Body of pancreas (tissue), 4 donors: ENCODE measurements at places on chromosomes 11 and 22. TPM values are rescaled to one million over a fixed set of nuclear protein-coding genes. Genes with fewer than 3 reads are reported as not detected.
A peak's percentile ranks its signal among the peaks of the same experiment; 100 is the strongest.

- no peak for DNase-seq
Measured at GRCh38 chr11:73221996-73222395, 3.9 kb downstream of the P2RY2 start.

DNA sequence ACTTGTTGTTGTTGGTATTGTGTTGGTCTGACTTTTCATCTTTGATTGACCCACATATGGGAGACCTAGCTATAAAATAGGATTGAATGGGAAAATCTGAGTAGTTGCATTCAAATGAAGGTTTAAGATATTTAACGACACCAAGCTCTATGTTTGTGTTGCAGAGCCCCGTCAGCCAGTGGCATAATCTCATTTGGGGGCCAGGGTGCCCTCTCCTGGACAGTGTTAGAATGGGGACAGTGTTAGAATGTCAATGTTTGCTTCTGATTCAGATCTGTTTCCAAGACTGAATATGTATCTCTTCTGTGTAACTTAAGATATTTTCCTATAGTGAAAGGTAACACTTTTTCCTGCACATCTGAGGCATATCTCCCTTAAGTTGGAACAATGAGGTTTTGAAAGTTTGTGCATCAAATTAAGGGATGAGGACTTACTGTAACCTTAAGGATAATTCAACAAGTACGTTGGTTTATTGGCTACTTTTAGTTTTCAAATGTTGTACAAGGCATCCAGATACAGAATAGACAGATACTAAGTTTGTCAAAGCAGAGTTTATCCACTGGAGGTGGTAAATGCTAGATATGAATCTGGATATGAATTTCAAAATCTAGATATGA, 5.3 kb upstream of the OR52M1 start:
- peak; percentile 52 for DNase-seq

The OR6T1 gene
- total RNA-seq: not detected

GRCh38 chr22:50089682-50090411, at the start of gene MOV10L1:
MOV10L1 (plus strand) TSS chr22:50090006; CDS start chr22:50090089, 83 bp downstream.
- no peak for DNase-seq

- DNase-seq: peak; percentile 33
Measured at GRCh38 chr22:38153821-38154562, 27.6 kb downstream of the PLA2G6 start.

DNA sequence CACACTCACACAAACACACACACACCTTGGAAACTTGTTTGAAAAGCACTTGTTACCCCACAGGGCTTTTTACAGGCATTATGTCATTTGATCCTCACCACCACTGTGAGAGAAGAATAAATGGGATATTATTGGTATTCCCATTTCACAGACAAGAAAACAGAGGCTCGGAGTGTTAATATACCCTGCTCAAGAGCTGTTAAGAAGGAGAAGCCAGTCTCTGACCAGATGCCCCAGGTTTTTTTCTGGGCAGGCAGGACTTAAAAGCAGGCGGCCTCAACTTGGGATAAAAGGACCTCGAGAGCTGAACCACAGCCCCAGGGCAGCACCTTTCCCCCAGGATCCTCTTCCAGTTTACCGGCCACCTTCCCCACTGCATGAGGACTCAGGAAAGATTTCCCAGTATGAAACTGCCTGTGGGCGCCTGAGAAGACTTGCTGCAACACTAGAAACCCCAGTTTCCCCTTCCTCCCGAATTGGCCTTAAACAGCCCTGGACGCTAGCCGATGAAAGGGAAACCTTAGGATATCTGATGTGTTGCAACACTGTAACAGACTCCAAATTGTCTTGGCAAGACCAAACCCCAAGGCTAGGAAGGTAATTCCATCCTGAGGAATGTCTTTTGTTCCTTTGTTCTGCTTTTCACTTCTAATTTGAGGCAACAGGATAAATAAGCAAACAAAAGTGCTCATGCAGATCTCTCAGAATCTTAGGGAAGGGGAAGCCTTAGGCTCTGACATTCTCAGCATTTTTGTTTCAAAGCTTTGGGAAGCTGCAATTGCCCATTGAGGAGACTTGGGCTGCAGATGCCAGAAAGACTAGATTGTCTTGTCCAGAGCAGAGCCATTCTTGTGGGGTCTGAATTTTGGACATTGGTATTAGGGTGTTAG, 173.5 kb downstream of the TRIM29 start:
- no peak for DNase-seq

The MYEOV gene
- total RNA-seq: 2.3 TPM

The GNG3 gene
- total RNA-seq: 1.0 TPM

The SYCE3 gene
- total RNA-seq: not detected

The CRYAB gene
- total RNA-seq: 10.4 TPM

GRCh38 chr11:72824811-72825505, 10.7 kb downstream of the ATG16L2 start:
- no peak for DNase-seq

The OR52N1 gene
- total RNA-seq: not detected

DNA sequence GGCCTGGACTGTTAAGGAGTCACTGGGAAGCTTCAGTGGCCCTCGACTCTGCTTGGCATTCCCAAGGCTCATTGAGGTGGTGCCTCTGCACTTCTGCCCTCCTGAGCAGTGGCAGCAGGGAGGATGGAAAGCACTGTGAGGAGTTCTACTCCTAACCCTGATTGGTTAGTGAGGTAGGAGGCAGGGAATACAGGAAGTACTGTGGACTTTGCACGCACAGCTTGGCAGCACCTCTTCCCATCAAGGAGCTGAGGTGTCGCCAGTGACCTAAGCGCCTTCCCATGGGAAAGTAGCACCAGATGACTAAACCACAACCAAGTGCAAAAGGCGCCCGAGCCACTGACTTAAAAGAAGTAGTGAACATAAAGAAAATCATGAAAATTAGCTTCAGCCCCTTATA, 152.5 kb upstream of the CADM1 start:
- DNase-seq: no peak

DNA sequence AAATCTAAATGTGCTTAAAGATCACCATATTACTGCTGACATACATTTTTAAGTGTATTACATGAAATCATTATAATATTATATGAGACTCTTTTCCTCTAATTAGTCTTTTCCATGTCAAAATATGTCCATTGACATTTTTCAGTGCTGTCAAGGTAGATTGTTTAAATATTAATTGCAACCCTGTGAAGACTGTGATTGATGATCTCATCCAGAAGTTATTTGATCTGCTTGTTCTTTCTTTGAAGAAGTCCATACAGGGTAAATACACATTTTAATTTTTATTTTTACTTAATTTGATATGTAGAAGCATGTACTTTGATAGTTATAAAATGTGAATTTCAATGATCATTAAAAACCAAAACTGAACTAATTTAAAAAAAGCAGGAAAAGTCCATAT, 38.4 kb downstream of the DYNC2H1 start:
- no peak for DNase-seq
